ENCODE measurements at places on chromosomes 1 and 21. TPM values are rescaled to one million over a fixed set of nuclear protein-coding genes. Genes with fewer than 3 reads are reported as not detected.

CHAF1B gene
- 5.6 TPM for polyA plus RNA-seq

GRCh38 chr1:34975771-34976170, 9.4 kb downstream of the TMEM35B start:
- no peak for DNase-seq

DNA sequence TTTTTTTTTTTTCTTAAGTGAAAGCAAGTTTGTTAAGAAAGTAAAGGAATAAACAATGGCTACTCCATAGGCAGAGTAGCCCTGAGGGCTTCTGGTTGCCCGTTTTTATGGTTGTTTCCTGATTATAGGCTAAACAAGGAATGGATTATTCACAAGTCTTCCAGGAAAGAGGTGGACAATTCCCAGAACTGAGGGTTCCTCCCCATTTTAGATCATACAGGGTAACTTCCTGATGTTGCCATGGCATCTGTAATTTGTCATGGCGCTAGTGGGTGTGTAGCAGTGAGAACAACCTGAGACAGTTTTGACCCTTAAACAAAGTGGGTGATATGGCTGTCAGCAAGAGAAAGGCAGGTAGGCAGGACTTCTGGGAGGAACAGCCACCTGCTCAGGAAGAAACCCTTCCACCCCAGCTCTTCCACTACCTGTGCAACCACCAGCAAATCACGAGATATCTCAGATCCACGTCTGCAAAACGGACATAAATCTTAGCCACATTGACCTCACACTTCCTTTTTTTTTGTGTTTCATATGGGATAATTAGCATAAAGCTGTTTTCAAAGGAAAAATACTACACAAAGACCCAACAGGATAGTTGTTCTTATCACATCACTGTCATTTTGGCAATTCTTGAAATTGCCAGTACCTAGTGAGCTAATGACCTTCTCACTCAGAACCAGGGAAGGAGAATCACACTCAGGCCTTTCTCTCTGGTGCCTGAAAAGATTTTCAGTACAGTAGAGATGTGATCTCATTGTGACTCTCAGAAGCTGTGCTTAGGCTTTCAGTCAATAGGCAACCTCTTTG, 34.8 kb upstream of the DUSP10 start:
- DNase-seq: no peak

RBP7 gene
- 1.3 TPM for polyA plus RNA-seq

GRCh38 chr1:208139434-208140045, 104.6 kb downstream of the PLXNA2 start:
- no peak for DNase-seq

DNA sequence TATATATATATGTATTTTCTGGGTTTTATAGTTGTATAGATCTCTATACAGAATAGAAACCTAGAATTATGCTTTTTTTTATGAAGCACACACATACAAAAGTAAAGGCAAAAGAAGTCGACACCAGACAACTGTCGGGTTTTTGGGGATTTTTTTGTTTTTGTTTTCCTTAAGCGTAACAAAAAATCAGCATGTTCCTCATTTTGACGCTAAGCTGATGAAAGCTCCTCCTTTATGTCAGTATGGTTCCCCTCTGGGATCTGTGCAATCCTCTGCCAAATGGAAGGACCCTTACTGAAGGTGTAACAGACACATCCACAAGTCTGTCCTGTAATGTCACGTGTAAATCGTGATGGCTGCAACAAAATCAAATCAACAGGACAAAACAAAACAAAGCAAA, 226.2 kb downstream of the RHOU start:
- no peak for DNase-seq

GRCh38 chr1:213989002-213989855, 1.5 kb downstream of the PROX1 start:
- DNase-seq: peak; percentile 53

POLR3GL gene
- 17.3 TPM for polyA plus RNA-seq

AMIGO1 gene
- polyA plus RNA-seq: 0.93 TPM

GRCh38 chr1:245576323-245576722, 421.5 kb downstream of the KIF26B start:
- DNase-seq: no peak

NEK7 gene
- polyA plus RNA-seq: 146 TPM

- DNase-seq: no peak
Measured at GRCh38 chr1:27539901-27540861, 50.2 kb upstream of the WASF2 start.

DNALI1 gene
- polyA plus RNA-seq: 17.4 TPM

DNA sequence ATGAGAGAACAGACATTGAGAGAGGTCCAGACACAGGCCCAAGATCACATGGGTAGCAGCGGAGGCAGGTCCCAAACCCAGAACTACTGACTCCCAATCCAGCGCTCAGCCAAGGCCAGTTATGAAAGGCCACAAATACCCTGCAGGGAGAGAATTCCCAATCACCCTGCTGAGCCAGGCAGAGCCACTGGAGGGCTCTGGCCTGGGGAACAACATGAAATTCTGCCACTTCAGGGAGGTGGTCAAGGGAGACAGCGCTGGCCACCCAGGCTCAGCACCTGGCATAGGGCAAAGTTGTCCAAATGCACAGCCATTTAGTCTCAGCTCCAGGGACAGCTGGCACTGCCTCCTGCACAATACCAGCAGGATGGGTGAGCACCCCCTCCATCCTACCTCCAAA, 27.5 kb downstream of the SLC9A1 start:
- DNase-seq: no peak

FOXO6 gene
- polyA plus RNA-seq: 0.35 TPM

WNT9A gene
- polyA plus RNA-seq: 0.36 TPM

DNA sequence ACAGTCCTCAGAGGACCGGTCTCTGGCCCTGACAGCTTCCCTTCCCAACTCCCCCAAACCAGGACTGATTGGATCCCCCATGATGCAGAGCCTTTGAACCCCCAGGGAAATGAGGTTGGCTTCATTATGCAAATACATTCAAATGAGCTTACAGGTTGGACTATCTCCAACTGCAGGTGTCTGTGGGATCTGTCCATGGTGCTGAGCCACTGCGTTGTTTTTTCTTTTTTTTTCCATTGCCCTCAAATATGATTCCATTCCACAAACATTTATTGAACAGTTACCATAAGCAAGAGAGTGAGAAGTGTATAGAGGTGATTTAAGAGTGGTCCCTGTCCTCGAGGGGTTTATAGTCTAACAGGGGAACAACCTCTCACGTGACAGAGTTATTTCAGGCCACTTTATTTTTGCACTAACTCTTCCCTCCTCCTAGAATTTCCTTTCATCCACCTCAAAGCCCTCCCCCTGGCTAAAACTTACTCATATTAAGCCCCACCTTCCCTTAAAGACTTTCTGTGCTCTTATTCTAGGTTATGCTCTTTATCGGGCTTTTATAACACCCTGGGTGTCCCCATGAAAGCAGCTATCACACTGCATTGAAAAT, 21.9 kb downstream of the DLGAP3 start:
- DNase-seq: no peak

GRCh38 chr1:162021124-162021523, 2.5 kb downstream of the OLFML2B start:
- no peak for DNase-seq

DNA sequence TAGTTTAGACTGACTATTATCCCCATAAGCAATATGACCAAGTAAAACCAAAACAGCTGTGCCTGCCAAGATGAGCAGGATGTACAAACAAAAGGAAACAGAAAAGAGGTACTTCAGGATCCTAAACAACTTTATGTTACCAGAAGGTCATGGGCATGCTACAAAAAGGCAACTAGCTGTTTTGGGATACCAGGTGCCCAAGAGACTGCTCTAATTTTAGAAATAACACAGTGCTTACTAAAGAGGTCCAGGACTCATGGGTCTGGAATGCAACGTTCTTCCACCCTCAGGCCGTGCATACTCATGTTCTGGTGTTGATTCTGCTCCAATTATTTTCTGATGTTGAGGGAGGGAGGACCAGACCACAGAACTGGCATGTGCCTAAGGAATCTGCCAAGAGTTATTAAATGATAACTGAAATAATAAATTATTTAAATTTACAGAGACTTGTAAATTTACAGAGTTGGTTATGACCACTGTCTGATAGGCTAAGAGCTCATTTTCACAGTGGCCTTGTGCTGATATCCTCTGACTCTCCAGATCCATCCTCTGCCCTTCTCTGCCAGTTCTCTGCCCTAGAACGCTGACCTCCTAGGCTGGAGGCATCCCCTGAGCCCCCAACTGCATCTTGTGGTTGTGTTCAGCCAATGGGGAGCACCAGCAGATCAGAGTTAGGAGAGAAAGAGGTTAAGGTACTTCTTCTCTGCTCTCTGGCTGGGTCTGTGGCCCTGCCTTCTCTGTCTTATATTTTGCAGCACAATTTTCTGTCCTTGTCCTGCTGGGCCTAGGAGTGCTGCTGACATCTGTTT, 37.7 kb upstream of the BCL10 start:
- no peak for DNase-seq

- peak; percentile 75 for DNase-seq
Measured at GRCh38 chr1:225461533-225462428, 33.9 kb upstream of the LBR start.

GRCh38 chr1:55634516-55634915, 419.4 kb upstream of the USP24 start:
- DNase-seq: no peak

DNA sequence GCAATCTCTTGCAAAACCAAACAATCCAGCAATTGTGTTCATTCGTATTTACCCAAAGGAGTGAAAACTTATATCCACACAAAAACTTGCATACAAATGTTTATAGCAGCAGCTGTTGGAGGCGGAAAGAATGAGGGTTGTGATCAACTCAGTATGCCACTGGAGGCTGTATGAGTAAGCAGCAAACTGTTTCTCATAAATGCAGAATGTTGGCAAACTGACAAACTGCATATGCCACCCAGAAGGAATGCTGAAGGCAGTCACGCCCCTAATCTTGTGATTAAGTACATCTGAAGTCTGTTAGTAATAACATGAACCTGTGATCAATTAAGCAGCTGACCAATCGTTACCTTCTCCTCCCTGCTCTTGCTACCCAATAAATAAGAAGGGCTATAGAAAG, 60.5 kb upstream of the CR2 start:
- no peak for DNase-seq

DNA sequence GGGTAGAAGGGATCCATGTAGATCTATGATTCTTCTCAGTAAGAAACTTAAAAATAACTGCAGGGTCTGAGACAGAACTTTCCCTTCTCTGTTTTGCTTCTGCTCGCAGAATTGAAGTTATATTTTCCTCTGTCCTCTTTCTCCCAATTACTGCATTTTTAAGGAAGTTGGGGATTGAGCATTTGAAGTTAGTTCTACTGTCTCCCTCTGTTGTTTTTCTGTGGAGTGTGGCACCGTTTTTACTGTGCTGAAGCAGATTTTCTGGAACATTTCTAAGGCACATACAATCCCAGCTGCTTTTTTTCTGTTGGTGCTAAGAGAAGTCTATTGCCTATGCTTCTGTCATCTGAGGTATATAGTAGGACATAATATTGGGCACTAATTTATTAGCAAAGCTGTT, 43.3 kb downstream of the RASAL2 start:
- no peak for DNase-seq

DNA sequence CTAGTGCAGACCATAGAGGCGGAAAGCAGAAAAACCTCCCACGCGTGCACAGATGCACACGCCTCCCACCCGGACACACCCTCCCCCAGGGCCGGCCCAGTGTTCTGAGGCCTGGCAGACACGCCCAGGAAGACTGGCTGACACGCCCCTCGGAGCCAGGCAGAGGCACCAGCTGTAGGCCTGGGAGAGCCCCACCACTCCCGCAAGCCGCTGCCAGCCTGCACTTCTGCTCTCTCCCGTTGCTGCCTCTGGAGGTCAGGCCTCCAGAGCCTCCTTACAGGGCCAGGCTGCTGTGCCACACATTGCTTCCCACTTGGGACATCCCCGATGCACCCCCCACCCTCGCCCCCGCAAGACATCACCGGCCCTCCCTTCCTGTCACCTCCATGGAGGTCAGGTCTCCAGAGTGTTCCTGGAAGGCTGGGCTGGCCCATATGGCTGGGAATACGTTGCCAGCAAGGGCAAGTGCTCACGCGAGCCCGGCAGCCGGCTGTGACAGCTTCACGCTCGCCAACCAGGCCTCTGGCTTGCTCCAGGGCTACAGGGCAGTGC, 40.4 kb downstream of the CASZ1 start:
- DNase-seq: peak; percentile 89

DNA sequence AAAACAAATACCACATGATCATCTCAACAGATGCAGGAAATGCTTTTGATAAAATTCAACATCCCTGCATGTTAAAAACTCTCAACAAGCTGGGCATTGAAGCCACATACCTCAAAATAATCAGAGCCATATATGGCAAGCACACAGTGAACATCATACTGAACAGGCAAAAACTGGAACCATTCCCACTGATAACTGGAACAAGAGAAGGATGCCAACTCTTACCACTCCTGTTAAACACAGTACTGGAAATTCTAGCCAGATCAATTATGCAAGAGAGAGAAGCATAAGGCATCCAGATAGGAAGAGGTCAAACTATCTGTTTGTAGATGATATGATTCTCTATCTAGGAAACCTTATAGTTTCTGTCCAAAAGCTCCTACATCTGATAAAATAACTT, 91.6 kb downstream of the DNAH14 start:
- no peak for DNase-seq

All from SK-N-SH (cell line).